GM23338 (cell line): ENCODE measurements at places on chromosomes 4 and X.

GRCh38 chrX:63434665-63435064 lies 83.5 kb upstream of the SPIN4 start:
- no peaks in the 10 kb centered on the region for H3K27me3 ChIP-seq
- no peaks in the 10 kb centered on the region for H3K36me3 ChIP-seq
- no peaks in the 10 kb centered on the region for H3K4me1 ChIP-seq
- DNase-seq, result peak; percentile 48

GRCh38 chr4:54400188-54400587 lies 171.1 kb downstream of the PDGFRA start:
- no peak overlapping the region for H3K4me3 ChIP-seq
- H3K27me3 ChIP-seq, result no peaks in the 10 kb centered on the region
- H3K4me1 ChIP-seq, result 0 out of 2 replicates have a peak, but pooled peaks cover 3% of the 10 kb centered on the region

DNA sequence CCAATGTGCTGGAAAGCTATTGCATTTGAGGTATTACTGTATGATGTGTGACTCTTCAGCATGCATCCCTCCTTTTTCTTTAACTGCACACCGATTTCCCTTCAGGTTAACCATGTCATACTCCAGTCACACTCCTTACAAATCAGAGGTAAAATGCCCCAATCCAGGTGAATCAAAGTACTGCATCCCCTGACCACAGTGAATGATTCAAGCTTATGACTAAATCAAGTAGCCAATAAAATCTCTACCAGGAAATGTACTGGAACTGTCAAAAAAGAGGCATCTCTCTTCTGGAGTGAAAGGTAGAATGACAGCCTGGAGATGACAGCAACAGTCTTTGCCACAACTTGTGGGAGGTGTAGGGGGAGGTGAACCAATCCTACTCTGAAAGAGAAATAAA lies 10.4 kb downstream of the ADAMTS3 start:
- no peak overlapping the region for H3K4me3 ChIP-seq
- no peaks in the 10 kb centered on the region for H3K4me1 ChIP-seq
- no peak for DNase-seq
- H3K36me3 ChIP-seq, result no peaks in the 10 kb centered on the region
- no peak overlapping the region for H3K27ac ChIP-seq

DNA sequence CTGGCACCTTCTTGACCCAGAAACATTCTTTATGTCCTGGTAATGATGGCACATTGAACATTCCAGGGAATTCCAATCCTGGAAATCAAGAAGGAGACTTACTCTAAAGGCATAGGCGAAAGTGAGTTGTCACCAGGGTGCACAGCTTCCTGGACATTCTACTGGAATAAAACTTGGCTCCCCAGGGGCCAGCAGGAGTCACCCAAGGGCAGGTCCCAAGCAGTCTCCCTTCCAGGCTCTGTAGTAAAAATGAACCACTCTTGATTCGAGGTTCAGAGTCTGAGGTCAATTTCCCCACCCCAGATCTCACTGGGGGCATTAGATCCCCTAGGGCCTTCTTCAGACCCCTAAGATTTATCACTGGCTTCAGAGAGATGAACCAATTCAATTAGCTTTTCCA lies 338.7 kb upstream of the GATB start:
- H3K36me3 ChIP-seq, result no peaks in the 10 kb centered on the region
- H3K27me3 ChIP-seq, result no peaks in the 10 kb centered on the region
- DNase-seq, result no peak
- no peak overlapping the region for H3K4me3 ChIP-seq

DNA sequence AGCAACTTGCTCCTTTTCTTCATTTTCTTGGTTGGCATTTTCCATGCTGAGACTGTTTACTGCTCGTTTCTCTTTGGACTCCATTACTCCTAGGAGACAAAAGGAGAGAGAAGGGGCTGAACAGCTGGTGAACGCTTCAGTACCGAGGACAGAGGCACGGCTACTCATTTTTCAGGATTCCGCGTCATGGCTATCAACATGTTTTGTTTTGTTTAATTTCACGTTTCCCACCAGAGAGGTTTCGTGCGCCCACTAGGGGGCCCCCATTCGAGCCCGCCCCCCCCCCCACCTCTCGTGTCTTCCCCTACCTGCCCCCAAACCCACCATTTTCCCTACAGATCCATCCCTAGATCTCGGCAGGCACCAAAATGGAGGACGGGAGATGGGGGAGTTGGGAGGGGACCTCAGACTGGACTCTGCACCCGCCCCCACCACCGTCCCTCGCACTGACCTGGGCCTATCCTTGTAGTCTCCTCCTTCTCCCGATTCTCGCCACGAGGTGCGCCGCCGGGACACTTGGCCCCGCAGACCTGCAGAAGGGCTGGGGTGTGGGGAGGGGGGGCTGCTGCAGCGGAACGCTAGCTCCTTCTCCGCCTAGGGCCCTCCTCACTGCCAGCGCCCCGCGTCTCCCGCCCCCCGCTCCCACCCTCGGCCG lies 653 bp downstream of the BEX1 start:
- H3K36me3 ChIP-seq, result no peaks in the 10 kb centered on the region
- no peaks in the 10 kb centered on the region for H3K27me3 ChIP-seq
- H3K4me3 ChIP-seq, result peak overlapping the region; percentile 61
- DNase-seq, result peak; percentile 60
- no peaks in the 10 kb centered on the region; the same call in 1 of the 2 replicates for H3K4me1 ChIP-seq

DNA sequence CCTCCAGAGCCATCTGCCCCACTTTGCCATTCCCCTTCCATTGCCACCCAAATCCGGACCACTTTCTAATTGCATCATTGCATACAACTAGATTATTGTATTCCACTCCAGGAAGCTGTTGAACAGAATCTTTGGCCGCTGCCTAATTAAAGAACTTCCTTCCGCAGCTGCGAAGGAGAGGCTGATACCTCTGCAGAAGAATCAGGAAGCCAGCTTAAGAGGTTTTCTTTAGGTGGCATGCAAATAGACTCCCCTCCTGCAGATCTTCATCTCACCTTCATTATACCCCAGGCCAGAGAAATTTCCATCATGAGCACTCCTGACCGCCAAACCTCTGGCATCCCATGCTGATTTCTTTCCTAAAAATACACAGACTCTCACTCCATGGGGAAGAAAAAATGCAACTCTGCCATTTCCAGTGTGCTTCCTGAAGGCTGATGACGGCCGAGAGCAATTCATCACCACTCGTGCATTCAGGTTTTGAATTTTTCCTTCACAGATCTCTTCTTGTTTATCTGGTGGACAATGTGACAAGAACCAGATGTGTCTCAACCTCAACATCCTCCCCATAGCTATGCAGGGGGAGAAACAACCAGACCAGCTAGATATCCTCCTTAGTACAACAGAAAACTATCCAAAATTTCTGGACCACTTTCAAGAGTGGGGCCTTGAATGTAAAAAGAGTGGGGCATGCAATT lies 31.2 kb downstream of the LGI2 start:
- H3K27me3 ChIP-seq, result no peaks in the 10 kb centered on the region
- no peak overlapping the region for H3K27ac ChIP-seq
- peaks cover 9% of the 10 kb centered on the region for H3K4me1 ChIP-seq
- peak; percentile 27 for DNase-seq
- no peaks in the 10 kb centered on the region for H3K36me3 ChIP-seq

GRCh38 chr4:147969573-147970385 lies 237.9 kb downstream of the ARHGAP10 start:
- H3K27ac ChIP-seq, result no peak overlapping the region; the same call in 1 of the 2 replicates
- no peak for DNase-seq
- H3K27me3 ChIP-seq, result no peaks in the 10 kb centered on the region
- H3K4me3 ChIP-seq, result no peak overlapping the region

GRCh38 chr4:37908488-37909331 lies 17.8 kb downstream of the TBC1D1 start:
- H3K4me1 ChIP-seq, result peaks cover 12% of the 10 kb centered on the region; the same call in 1 of the 2 replicates
- no peaks in the 10 kb centered on the region for H3K36me3 ChIP-seq
- no peaks in the 10 kb centered on the region for H3K27me3 ChIP-seq

DNA sequence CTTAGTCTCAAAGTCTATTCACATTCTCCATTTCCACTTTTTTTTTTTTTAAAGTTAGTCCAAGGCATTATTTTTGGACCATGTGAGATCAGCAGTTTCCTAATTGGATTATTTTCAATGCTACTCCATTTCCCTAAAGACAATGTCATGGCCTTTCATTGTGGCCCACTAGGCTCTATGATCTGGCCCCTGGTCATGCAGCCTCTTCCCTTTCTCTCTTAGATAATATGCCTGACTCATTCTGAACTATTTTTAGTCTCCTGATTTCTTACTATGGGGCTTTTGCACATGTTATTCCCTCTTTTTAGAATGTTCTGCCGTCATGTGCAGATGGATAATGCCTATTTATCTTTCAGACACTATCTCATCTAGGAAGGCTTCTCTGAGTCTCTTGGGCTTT lies 157.3 kb downstream of the TMA16 start:
- H3K27me3 ChIP-seq, result no peaks in the 10 kb centered on the region
- H3K27ac ChIP-seq, result no peak overlapping the region
- DNase-seq, result no peak

GRCh38 chrX:130097507-130098209 lies 12.6 kb downstream of the ELF4 start:
- H3K4me1 ChIP-seq, result no peaks in the 10 kb centered on the region
- no peak overlapping the region for H3K4me3 ChIP-seq
- no peaks in the 10 kb centered on the region for H3K27me3 ChIP-seq
- DNase-seq, result no peak
- no peak overlapping the region for H3K27ac ChIP-seq

GRCh38 chr4:55183926-55184599 lies 58.7 kb upstream of the KDR start:
- peaks cover 45% of the 10 kb centered on the region for H3K4me1 ChIP-seq
- peak; percentile 69 for DNase-seq
- no peaks in the 10 kb centered on the region for H3K36me3 ChIP-seq
- H3K4me3 ChIP-seq, result no peak overlapping the region
- no peaks in the 10 kb centered on the region for H3K27me3 ChIP-seq

DNA sequence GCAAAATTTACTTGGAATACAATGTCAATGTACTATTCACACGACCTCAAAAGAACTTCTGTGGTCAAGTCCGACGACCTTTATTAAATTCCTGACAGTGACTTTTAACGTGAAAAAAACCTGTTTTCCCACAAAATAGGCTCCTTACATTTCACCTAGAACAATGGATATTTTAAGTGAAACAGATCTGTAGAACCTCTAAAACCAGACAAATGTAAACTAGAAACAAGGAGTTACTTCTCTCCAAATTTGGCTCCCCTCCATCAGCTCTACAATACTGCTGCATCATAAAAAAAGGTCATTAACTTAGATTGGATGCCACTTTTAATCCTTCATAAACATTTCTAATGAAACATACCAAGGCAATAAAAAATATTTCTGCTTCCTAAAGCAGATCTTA lies 1.2 kb downstream of the NEK1 start:
- DNase-seq, result no peak
- H3K4me3 ChIP-seq, result peak overlapping the region; percentile 53
- peaks cover 9% of the 10 kb centered on the region for H3K4me1 ChIP-seq
- H3K27ac ChIP-seq, result no peak overlapping the region
- no peaks in the 10 kb centered on the region for H3K27me3 ChIP-seq

GRCh38 chr4:73683033-73683432 lies 57.3 kb upstream of the CXCL8 start:
- DNase-seq, result no peak
- peaks cover 11% of the 10 kb centered on the region; the same call in 1 of the 2 replicates for H3K4me1 ChIP-seq
- H3K36me3 ChIP-seq, result no peaks in the 10 kb centered on the region
- H3K27me3 ChIP-seq, result no peaks in the 10 kb centered on the region
- H3K4me3 ChIP-seq, result no peak overlapping the region

- H3K4me1 ChIP-seq, result no peaks in the 10 kb centered on the region
- H3K4me3 ChIP-seq, result no peak overlapping the region
- no peaks in the 10 kb centered on the region for H3K27me3 ChIP-seq
- no peak overlapping the region for H3K27ac ChIP-seq
- H3K36me3 ChIP-seq, result no peaks in the 10 kb centered on the region
Measured at GRCh38 chrX:66672106-66672505, 33.2 kb upstream of the EDA2R start.

DNA sequence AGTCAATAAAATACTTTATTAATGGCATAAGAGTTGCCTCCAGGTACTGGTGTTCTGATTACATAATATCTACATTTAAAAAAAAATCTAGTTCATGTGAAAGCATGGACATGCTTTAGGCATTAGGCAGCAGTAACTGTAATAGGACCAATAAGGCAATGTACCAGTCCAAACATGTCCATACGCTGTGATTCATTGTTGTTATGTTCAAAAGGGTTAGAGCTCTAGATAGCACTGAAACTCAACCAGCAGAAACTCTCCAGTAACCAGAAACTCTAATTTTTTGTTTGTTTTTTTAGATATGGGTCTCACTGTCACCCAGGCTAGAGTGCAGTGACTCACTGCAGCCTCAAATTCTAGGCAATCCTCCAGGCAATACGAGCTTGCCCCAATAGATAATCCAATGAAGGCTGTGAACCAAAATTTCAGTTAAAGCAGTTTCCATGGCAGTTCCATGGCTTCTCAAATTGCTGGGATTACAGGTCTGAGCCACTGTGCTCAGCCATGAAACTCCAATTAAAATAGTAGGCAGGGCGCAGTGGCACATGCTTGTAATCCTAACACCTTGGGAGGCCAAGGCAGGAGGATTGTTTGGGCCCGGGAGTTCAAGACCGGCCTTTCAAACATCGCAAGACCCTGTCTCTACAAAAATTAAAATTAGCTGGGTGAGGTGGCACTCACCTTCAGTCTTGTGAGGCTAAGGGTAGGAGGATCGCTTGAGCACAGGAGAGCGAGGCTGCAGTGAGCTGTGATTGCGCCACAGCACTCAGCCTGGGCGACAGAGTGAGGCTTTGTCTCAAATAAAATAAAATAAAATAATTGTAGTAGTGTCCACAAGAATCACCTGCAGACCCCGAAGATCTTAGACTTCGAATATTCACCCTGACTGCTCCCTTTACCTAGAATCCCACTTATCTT lies 36.3 kb downstream of the MGARP start:
- H3K4me1 ChIP-seq, result peaks cover 24% of the 10 kb centered on the region
- no peak overlapping the region for H3K4me3 ChIP-seq
- no peak for DNase-seq
- peaks cover 7% of the 10 kb centered on the region; the same call in 1 of the 2 replicates for H3K36me3 ChIP-seq
- H3K27ac ChIP-seq, result no peak overlapping the region
- H3K27me3 ChIP-seq, result no peaks in the 10 kb centered on the region

- no peak for DNase-seq
- H3K27ac ChIP-seq, result no peak overlapping the region
- H3K27me3 ChIP-seq, result no peaks in the 10 kb centered on the region
- peaks cover 13% of the 10 kb centered on the region; the same call in 1 of the 2 replicates for H3K4me1 ChIP-seq
Measured at GRCh38 chrX:71989768-71990426, 79.3 kb downstream of the NHSL2 start.
